ENCODE measurements at places on chromosomes 6 and 20.

GRCh38 chr6:12001004-12001705 lies 11.0 kb upstream of the HIVEP1 start:
- no peak for DNase-seq

DNA sequence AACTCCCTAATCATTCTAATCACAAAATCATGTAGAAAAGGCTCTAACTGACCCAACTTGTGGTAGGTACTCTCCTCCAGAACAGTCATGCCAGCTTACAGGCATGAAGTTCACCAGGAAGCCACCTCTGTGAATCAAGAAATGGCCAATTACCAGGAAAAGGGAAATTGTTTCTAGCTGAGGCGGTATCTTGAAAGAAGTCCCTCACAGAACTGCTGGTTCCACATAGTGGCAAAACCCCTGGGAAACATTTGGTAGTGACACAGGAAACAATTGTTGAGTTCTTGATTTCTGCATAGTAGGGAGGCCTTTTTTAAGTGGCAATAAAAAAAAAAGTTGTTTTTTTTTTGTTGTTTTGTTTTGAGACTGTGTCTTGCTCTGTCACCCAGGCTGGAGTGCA lies 3.4 kb upstream of the ZHX3 start:
- DNase-seq, result no peak

GRCh38 chr6:155374681-155375080 lies 60.4 kb upstream of the TFB1M start:
- DNase-seq, result no peak

GRCh38 chr6:118101831-118102345 lies 194.8 kb downstream of the SLC35F1 start:
- no peak for DNase-seq

DNA sequence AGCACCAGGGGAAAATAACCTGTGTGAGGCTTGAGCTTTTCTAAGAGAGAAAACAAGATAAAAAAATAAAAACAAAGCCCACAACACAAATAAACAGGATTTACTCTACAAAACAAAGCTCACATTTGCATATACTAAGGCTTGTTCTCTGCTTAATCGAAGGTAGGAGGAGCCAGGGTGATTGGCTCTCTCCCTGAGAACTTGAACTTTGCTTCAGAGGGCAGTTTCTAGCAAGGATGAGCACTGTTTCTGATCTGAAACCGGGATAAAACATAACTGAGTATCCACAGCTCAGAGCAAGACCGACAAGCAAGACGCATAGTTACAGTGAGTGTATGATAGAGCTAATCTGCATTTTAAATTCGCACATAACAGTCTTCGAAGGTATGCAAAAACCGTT lies 200.6 kb downstream of the PRKN start:
- DNase-seq, result no peak

Data from activated CD4-positive, alpha-beta T cell treated with anti-CD3 and anti-CD28 coated beads for 24 hours (primary cell).